ENCODE measurements at places on chromosomes 2 and 18. TPM values are rescaled to one million over a fixed set of nuclear protein-coding genes. Genes with fewer than 3 reads are reported as not detected.
A peak's percentile ranks its signal among the peaks of the same experiment; 100 is the strongest.

DNA sequence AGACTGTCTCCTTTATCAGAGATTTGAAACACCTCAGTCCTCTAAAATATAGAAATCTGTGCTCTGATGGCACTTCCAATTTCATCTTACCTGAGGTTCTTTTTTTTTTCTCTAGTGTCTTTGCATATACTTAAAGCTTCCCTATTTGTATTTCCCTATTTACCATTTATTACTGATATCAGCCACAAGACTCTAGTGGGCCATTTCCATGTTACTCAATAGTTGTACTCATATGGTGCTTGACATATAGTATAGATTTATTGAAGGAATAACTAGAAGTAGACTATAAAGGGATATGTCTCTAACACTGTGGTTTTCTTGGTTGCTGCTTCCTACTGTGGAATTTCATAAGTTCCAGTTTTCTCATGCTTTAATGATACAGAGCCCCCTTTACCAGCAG, 3.0 kb downstream of the RBM45 start:
- DNase-seq: no peak

- DNase-seq: no peak
These were observed 8.1 kb upstream of the TYMS start for GRCh38 chr18:649341-649740.

DNA sequence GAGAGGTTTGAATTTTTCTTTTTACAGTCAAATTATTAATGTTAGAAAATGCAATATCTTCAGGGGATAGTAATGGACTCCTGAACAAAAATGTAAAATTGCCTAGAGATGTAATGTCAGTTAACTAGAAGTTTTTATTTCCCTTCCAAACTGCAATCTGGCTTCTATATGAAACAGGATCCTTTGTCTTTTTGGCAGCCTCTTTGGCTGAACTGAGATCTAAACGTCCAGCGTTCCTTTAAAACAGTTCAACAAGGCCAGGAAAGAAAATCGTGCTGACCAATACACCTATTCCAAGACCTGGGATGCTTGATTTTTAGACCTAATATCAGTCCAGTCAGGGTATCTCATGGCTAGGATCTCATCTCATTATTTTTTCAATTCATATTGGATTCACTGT, 245.5 kb downstream of the FIGN start:
- no peak for DNase-seq

- DNase-seq: no peak
These were observed 4.1 kb upstream of the MAT2A start for GRCh38 chr2:85534881-85535280.

DNA sequence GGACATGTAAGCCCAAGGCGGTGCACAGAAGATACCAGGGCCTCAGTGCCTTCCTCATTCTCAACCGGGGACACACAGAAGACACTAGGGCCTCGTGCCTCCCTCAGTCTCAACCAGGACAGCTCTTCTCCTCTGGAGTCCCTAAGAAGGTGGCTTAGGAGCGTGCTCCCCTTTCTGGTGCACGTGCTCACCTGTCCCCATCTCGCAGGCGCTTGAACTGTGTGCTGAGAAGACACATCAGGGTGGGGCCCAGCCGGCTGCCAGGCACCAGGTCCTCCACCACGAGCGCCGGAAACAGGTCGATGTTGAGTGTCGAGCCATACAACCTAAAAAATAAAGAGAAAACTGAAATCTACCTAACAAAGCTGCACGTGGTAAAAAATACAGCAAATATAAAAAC, 99.9 kb downstream of the PXDN start:
- DNase-seq: no peak

- DNase-seq: no peak
These were observed 150.6 kb upstream of the MAPRE2 start for GRCh38 chr18:34890486-34891085.

Gene PKDCC
- polyA plus RNA-seq: 6.6 TPM

GRCh38 chr2:202797944-202798343, 73.6 kb downstream of the ICA1L start:
- DNase-seq: no peak

Gene SLC5A7
- not detected for polyA plus RNA-seq

GRCh38 chr2:222424729-222425671, 657 bp downstream of the SGPP2 start:
- DNase-seq: no peak

DNA sequence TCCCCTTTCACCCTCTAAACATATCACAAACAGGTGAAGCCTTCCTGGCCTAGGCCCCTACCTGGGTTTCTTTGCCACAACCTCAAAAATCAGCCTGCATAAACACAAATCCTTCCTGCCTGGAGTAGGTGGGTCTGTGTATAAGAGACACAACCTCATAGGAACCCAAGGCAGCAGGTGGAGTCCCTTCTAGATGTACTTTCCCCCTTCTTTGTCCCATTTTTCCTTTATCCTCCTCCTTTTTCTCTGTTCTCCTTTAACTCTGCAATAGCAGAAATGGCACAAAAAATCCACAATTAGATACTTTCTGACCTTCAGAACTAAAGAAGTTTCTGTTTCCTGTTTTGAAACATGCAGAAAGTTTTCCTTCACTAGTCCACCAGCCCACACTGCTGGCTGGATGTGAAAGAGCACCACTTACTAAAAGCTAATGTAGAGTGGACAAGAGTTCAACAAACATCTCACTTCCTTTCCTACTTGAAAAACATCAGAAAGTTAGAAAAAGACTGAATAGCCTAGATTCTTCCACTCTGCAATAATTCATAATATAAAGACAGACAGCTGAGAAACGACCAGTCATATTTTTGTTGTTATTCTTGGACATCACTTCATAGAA, 11.2 kb downstream of the SLC40A1 start:
- DNase-seq: no peak

DNA sequence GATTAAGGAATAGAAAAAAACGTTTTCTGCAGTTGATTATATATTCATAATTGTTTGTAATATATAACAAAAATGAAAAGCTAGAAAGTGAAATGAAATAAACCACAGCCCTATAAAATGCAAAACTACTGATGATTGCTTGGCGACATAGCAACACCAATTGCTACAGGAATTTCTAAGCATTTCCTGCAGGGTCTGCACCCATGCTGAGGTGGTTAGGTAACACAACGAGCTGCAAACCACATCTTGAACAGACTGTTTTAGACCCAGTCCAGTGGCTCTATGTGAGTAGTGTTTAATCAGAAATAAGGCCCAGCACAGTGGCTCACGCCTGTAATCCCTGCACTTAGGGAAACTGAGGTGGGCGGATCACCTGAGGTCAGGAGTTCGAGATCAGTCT, 17.2 kb upstream of the UGT1A9 start:
- DNase-seq: no peak

- no peak for DNase-seq
These were observed 96.5 kb downstream of the NDUFA10 start for GRCh38 chr2:239928391-239929350.

Gene AQP12A
- not detected for polyA plus RNA-seq

DNA sequence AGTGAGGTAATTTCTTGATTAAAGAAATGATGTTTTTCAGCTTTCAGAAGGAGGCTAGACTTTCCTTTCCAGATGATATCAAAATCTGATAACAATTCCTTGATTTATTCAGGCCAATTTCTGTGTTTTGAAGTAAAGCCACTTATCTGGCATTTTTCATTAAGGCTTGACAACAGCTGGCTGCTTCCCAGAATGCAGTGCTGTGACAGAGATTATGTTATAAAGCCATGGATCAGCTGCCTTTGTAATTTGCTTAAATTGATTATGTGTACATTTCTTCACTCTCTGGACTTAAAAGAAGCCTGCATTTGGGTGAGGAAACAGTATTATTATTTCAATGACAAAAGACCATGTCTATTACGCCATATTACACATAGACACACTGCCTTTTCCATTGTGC, 136.0 kb downstream of the PLCL1 start:
- no peak for DNase-seq

DNA sequence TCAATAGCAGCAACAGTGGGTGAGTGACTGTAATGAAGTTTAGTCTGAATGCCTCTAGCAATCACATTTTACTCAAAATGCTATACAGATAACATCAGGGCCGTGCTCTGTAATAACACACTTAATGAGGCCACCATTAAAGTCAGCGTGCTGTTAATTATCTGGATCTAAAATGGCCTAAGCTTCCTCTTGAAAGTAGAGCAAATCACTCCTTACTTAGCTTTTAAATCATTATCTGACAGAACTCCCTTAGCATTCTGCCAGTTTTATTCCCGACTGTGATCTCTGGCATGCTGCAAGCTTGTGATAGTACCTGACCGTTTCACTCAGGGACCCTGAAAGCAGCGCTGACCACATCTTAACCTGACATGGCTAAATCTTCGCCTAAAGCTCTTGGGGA, 9.0 kb downstream of the RPS7 start:
- DNase-seq: no peak

DNA sequence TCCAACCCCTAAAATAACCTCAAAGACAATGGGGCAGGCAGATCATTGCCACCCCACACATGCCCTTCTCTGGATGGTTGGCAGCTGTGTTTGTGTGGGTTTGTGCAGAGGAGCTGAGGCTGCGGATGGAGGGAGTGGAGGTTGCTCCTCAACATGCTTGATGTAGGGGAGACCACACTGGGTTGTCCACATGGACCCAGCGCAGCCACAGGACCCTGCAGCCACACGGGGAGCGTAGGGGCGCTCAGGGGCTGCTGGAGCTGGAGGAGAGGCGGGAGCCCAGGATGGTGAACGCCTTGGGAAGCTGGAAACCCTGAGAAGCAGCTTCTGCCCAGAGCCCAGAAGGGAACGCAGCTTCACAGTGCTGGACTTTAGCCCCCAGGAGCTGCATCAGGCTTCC, 56.3 kb upstream of the TMEM18 start:
- DNase-seq: no peak

DNA sequence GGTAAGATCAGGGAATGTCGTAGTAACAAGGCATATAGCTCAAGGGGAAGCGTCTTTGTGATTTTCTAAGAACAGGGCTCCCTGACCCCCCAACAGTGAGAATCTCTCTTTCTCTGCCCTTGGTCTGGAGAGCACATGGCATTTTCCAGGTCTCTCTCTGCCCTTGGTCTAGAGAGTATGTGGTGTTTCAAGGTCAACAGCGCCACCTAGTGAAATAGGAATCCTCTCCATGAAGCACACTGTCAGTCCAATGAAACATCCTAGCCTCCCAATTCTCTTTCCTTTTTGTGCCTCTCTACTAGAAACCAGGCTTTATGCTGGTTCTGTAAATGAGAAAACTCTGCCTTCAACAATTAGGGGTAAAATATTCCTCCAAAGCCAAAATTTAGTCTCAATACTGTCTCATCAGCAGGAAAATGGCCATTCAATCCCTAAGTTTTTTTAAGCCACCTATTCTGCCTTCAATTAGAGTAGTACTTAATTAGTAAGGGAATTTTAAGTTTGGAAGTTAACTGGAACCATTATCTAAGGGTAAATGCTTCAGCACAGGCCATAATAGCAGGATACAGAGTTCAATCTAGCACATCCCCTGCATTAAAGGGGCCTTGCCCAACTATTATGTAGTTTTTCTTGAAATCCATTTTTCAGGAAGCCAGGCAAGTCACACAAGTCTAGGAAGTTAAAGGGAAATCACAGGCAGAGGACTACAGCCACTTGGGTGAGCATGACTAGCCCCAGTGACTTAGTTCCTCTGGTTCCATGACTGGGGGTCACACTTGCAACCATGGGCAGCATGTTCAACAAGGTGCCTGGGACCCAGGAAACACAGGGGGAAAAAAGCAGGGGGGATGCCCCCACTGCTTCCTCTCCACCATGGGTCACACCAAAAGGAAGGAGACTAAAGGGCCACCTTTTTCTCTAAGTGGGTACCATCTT, 12.4 kb downstream of the DYM start:
- no peak for DNase-seq

DNA sequence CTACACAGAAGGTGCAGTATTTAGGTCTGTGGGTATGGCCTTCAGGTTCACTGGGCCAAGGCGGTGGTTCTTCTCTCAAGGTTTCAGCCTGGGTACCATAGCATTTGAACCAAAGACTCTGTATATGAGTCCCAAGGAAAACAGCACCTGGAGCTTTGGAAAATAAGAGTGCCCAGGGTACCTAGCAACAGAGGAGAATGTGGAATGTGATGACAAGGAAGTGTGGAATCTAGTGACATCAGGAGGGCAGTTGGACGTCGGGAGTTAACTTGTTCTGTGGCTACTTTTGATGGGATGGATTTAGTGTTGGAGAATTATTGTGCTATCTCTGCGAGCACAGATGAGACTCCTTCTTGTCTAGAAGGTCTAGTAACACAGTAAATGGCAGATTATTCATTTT, 201.2 kb downstream of the NOL4 start:
- DNase-seq: no peak

- DNase-seq: no peak
These were observed 16.7 kb upstream of the OTOS start for GRCh38 chr2:240157147-240157470.

DNA sequence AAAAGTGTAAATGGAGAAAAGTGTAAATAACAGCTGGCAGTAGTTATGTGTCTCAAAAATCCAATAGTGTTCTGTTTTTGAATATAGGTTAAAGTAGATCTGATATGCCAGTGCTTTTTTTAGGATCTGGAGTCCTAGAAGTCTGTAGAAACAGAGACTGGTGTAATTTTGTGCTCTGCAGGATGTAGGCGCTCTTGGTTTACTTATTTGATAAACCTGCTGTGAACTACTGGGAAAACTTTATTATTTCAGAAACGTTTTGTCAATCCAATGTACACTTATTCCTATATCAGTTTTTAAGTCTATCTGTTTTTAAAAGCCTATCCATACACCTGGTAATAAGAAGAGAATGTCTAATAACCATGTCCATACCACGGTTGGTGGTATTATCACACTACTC, 530.8 kb upstream of the ZNF804A start:
- no peak for DNase-seq

- DNase-seq: no peak
These were observed 193.2 kb upstream of the HNMT start for GRCh38 chr2:137771064-137771463.

DNA sequence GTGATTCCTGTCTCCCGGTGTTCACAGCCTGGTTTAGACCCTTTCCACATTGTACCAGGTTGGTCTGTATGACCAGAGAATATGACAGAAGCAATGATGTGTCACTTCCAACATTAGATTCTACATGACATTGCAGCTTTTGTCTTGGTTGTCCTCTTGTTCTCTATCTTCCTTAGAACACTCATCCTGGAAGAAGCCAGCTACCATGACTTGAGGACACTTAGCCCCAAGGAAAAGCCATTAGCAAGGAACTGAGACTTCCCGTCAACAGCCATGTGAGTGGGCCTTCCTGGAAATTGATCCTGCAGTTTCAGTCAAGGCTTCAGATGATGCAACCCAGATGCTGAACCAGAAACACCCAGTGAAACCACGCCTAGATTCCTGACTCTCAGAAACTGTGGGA, 143.3 kb downstream of the MREG start:
- peak; percentile 53 for DNase-seq

Gene DNAH6
- 0.01 TPM for polyA plus RNA-seq

GRCh38 chr2:88058191-88058590, 2.6 kb upstream of the KRCC1 start:
- DNase-seq: no peak

Gene GALNT13
- not detected for polyA plus RNA-seq

GRCh38 chr2:62415518-62415917, 90.5 kb downstream of the TMEM17 start:
- no peak for DNase-seq

- no peak for DNase-seq
These were observed 262.1 kb downstream of the CPS1 start for GRCh38 chr2:210818473-210818872.

GRCh38 chr2:83686863-83687262, 772.2 kb downstream of the SUCLG1 start:
- DNase-seq: no peak

Gene SLC38A11
- 59.2 TPM for polyA plus RNA-seq
